ENCODE measurements at places on chromosomes 7 and 10.
A peak's percentile ranks its signal among the peaks of the same experiment; 100 is the strongest.

DNA sequence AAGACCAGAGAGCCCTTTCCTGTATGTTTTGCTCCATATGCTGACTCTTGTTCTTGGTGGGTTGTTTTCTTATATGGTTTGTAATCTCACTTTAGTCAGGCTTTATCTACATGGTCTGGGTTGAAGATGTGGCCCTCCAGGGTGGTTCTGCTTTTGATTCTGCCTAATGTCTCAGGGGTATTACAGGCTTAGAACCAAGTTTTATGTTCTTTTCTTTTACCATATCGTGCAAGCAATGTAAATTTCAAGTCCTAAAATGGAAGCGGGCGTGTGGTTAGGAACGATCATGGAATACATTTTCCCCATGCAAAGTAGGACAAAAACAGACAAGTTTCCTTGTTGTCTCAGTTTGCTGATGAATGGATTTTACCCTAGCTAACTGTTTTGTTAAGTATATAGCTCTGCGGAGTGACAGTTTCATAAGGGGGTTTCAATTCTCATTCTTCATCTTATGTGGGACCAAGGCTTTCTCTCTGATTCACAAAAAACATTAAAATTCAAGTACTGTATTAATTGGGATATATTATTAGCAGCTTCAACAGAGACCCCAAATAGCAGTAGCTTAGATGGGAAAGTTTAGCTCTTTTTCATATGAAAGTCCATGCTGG is 58.7 kb downstream of the MTURN start:
- DNase-seq: no peak

GRCh38 chr10:103276896-103277712 is at the start of gene INA:
INA (plus strand) TSS chr10:103277138; CDS start chr10:103277212, 74 bp downstream.
- peak; percentile 83 for DNase-seq

DNA sequence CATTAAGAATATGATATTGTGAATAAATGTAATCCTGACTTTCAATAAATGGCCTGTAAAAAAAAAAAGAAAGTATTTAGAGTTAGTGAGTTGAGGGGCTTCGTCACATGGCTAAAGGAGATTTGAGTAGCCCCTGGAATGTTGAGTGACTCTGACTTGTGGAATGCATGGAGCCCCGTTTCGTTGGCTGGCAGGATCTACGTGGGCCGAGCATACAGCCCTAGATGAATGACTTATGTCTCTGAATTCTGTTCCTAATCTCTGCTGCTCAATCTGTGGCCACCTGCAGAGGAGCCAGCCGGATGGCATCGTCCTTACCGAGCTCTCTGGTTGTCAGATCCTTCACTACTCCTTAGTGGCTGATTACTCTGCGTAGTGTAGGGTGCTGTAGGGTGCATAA is 155.7 kb downstream of the MGMT start:
- peak; percentile 70 for DNase-seq

DNA sequence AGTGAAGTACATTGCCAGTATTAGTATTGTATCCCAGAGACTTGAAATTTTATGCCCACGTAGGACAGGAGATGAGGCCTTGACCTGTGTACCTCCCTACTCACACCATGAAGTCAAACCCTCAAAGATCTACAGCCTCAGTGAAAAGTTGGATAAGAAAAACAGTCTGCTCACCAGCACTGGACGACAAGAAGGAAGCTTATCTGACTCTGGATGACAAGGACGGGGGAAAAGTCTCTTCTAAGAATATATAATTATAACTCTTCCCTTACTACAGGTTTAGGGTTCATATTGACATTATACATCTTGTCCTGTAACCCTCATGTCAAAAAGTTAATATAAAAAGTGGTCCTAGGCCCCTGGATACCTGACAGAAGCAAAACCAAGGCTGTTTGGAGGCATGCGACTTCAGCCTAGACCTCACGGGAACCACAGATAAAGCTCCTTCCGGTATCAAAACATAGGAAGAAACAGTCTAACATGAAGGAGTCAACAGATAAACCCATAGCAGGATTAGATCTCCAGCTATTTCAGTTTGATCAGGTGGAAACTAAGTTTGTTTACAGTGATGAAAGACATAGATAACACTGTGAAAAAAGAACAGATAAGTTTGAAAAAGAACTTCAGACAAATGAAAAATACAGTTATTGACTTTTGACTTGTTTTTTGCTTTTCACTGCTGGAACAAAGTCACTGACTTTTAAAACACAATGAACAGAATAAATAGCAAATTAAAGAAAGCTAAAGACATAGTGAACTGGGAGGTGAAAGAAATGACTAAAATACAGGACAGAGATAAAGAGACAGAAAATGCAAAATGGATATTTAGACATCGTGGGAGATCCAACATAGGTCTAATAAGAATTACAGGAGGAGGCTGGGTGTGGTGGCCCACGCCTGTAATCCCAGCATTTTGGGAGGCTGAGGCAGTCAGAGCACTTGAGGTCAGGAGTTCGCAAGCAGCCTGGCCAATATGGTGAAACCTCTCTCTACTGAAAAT is 145.9 kb downstream of the PHTF2 start:
- DNase-seq: no peak

DNA sequence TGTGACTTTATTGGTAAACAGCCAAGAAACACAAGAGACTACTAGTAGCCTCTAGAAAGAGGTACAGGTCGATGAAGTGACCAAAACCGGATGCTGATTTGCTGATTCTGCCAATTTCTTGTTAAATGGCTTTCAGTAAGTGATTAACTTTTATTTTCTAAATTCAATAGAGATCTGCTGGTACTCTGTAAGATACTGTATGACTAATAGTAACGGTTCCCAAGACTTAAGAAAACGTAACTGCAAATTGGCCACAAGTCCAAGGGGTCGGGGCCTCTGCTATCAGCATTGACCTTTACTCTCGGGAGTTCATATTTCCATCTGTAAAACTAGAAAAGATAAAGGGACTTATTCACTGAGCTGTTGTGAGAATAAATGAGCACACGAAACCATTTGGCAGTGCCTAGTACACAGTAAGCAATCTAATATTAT is 1.4 kb downstream of the FAM3C start:
- peak; percentile 15 for DNase-seq

DNA sequence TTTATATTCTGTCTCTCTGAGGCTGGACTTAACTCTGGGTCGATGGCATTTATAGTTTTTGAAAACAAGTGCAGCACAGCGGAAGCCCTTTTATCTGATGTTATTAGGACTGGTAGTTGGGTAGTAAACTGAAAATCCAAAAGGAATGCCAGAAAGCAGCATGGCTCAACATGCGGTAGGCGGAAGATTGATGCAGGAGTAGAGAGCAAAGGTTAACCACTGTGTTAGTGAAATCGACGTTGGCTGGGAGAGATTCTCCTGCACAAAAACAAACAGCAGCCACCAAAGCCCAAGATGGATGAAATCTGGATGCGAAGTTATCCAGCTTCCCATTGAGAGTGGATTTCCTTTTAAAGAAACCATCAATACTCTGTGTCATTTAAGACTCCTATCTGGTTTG is 54.5 kb upstream of the EMX2 start:
- DNase-seq: no peak

DNA sequence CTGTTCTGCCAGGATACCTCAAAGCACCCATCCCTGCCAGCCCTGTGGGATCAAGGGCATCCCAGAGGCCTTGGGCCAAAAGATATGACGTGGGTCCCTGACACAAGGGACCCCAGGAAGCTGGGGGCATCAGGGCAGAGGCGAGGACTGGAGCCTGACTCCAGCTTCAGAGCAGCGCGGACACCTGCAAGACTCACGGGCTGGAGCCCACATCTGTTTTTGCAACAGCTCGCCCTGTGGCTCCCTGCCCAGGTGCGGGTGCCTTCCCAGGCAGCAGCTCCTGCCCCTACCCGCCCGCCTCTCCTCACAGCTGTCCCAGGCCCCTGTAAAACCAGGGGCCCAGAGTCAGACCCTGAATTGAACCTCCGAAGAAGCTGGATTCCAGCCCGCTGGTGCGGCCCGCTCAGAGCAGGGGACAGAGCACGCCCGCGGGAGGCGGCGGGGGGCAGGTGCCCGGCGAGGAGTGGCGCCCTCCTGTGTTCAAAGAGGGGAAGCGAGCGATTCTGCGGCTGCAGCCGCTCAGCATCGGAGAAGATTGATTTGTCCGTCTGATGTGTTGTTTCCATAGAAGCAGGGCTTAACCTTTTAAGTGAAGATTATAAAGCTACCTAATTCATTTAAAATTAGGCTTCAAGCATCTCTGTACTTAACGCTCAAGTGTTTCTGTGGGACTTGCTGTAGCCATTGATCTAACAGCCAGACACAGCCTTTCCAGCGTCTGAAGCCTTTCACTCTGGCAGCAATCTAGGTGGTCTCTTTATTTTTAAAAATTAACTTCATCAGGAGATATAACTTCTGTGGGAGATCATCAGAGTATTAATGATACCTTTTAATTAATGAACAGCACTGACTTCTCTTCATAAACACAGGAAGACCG is 88.4 kb downstream of the BEND7 start:
- DNase-seq: peak; percentile 77

DNA sequence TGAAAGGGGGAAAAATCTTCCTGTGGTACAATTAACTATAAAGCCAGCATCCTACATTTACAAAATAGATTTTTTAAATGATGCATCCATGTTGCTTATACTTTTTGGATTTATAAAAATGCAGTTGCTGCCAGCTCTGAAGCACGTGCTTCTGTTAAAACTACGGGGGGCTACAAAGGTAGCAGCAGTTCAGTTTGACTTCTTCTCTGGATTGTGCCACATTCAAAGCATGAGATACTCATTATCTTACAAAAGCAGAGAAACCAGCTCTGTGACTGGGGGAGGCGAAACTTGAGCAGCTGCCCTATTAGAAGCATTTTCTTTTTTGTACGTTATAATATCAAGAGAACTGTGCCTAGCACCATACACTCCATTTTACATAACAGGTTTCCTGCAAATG is 31.1 kb downstream of the NEUROD6 start:
- DNase-seq: no peak

DNA sequence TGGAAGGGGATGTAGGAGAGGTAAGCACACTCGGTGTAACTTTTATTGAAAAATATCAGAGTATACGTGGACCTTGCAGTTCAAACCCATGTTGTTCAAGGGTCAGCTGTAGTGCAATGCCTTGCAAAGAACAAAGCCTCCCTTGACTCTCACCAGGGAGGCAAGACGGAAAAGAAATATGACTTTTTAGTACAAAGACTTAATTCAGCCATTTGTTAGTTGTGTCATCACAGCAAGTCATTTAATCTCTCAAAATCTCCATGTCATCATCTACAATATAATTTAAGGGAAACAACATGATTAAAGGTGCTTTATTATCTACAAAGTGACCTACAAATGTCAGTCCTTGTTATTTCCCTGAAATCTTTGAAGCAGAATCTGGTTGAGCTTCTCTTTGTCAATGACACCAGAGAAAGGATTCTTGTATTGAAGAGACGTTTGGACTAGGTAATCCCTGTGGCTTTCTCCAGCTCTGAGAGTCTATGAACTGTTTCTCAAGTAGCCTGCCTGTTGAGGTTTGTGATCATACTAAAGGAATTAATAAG is 502.8 kb downstream of the REEP3 start:
- DNase-seq: no peak

- DNase-seq: no peak
These were observed 151.4 kb downstream of the PTPN20 start for GRCh38 chr10:47062441-47063200.

DNA sequence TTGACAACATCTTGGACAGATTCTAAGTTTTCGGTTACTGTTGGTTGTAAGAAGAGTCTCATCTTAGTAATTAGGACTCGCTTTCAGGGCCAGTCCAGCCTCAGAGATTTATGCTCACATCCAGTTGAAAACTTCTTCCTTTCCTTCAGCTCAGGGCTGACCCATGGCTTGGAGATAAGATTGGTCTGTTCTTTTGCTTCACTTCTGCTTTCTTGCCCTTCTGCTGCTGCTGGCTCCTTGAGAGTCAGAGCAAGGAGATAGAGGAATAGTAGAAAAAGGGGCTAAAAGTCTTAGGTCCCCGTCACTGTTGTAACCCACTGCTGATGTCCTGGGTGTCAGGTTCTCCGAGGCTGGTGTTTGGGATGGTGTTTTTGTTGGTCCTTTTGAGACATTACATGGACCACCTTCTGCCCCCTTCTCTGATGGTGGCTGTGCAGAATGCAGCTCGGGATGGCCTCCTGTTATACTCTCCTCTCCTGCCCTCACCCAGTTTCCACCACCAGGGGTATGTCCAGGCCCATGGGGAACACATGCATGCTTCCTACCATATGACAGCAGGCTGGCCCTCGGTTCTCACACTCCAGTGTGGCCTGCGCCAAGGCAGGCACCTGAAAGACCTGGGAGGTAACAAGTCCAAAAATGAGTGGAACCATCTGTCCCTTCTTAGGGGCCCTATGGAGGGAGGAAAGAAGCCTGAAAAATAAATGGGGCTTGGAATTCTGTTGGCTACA is 67.8 kb upstream of the PCBD1 start:
- DNase-seq: no peak

GRCh38 chr10:71857934-71858890 is 7.2 kb upstream of the PSAP start:
- no peak for DNase-seq

DNA sequence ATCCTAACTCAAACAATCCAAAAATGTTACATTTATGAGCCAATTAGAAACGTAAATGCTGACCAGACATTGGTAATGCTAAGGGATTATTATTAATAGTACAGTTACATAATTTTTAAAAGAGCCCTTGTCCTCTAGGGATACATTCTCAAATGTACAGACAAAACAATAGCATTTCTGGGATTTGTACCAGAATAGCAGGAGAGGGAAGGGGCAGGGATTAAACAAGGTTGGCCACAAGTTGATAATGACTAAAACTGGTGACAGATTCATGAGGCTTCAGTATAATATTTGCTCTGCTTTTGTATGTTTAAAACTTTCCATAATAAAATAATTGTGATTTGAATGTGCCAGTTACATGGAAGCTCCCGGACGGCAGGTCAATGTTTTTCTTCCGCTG is 27.0 kb downstream of the HSPA12A start:
- no peak for DNase-seq

GRCh38 chr7:86949052-86949778 is 110.2 kb downstream of the ELAPOR2 start:
- DNase-seq: no peak

- no peak for DNase-seq
These were observed 33.4 kb downstream of the FOXL3 start for GRCh38 chr7:323410-323809.

DNA sequence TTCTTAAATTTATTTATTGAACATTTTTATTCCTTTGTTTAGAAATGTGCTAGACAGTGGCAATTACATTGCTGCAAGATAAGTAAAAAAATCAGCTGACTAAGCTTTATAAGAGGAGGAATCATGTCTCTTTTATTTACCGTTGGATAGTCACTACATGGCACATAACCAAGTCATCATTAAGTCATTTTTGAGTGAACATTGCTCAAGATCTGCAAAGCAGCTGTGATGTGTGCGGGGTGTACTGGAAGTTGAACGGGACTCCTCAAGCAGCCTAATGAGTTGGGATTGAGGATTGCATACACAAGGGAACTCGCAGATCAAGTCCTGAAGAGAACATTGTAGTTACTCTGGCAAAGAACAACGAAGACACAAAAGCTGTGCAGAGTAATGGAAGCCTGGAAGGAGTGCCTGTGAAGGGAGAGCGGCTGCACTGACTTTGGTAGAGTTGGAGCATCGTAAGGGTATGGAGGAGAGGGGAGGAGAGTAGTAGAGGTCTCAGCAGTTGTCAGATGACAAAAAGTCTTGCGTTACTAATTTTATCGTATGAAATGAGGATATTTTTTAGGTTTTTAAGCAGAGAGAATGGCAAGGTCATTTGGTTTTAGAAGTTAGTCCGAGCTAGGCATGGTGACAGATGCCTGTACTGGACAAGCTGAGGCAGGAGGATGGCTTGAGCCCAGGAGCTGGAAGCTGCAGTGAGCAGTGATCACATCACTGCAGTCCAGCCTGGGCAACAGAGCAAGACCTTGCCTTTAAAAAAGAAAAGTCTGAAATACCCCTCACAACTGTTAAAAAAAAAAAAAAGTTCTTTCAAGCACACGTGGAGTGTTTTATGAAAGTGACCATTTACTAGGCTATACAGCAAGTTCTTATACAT is 95.1 kb downstream of the BMPR1A start:
- DNase-seq: no peak

Data from astrocyte of the hippocampus (primary cell).